ENCODE measurements at places on chromosomes 7 and 10.

- no peak for DNase-seq
These were observed 120.9 kb upstream of the KAT6B start for GRCh38 chr10:74705358-74705980.

GRCh38 chr7:44998153-44998871 lies 1.7 kb upstream of the CCM2 start:
- no peak for DNase-seq

- no peak for DNase-seq
These were observed 45.7 kb downstream of the MINDY3 start for GRCh38 chr10:15814565-15814964.

- no peak for DNase-seq
These were observed 29.1 kb downstream of the CHCHD3 start for GRCh38 chr7:133052826-133053225.

GRCh38 chr10:29435809-29436501 lies 147.1 kb downstream of the LYZL1 start:
- no peak for DNase-seq

GRCh38 chr10:128095753-128096469 lies 30.3 kb downstream of the MKI67 start:
- no peak for DNase-seq

DNA sequence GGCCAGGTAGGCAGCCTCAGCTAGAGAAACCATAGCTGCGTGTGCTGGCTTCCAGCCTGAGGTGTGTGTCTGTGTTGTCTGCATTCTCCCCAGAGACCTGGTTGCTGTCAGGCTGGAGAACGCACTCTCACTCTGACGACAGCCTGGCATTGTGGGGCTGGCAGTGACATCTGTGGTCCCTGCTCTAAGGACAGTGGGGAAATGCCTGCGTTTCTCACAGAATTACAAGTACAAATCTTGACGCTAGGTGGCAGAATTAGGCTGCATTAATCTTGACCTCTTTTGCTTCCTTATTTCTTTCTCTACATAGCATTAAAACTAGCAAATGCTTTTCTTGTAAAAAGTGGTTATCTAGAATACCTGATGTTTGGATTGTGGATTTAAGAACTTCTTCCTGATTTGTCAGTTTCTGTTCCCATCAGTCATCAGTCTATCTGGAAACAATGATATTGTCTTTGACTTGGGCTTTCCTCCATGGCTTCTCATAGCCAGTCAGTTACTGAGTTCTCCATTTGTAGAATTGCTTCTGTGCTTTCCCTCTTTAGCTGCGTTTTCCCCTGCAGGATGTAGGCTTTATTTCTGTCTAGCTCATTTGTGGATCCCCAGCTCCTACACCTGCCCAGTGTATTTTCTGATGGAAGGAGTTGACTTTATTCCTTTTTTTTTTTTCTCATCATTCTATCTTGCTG lies 86.0 kb downstream of the FANK1 start:
- peak; percentile 35 for DNase-seq

GRCh38 chr7:45514944-45515343 lies 59.2 kb upstream of the ADCY1 start:
- DNase-seq, result no peak

- peak; percentile 39 for DNase-seq
These were observed 56.9 kb downstream of the NEUROG3 start for GRCh38 chr10:69516316-69516715.

- no peak for DNase-seq
These were observed 163.2 kb downstream of the ADAM12 start for GRCh38 chr10:126224967-126225671.

DNA sequence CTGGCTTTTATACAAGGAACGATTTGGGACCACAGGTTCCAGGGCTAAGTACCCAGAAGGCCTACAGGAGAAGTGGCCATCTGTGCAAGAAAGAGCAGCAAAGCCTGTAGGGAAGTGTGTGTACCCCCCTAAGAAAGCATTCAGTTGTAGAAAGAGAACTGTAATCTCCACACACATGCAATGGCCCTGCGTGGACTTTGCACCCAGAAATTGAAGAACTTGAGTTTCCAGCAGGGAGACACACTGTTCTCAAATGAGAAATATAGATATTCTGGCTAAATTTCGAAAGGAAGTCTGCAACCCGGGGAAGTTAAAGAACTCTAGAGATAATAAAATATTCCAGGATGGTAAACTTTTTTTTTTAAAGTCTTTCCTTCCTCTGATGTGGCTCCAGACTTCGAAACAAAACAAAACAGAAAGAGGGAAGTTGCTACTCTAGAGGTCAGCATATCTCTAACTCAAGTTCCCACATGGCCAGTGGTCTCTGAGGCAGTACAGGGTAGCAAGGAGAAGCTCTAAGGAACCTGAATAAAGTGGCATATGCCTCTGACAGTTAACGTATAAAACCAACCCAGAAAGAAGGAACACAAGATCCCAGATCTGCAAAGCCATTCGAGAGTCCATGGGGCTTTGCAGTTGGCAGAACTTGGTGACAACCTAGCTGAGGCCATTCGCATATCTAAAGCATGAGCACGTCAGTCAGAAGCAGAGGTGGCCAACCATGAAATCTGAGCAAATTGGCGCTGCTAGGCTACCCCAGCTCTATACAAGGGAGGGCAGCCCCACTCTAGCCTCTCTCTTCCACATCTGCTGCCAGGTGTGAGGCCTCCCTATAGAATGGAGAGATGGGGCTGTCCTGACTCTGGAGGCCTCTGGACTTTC lies 56.6 kb downstream of the ELMO1 start:
- DNase-seq, result no peak

DNA sequence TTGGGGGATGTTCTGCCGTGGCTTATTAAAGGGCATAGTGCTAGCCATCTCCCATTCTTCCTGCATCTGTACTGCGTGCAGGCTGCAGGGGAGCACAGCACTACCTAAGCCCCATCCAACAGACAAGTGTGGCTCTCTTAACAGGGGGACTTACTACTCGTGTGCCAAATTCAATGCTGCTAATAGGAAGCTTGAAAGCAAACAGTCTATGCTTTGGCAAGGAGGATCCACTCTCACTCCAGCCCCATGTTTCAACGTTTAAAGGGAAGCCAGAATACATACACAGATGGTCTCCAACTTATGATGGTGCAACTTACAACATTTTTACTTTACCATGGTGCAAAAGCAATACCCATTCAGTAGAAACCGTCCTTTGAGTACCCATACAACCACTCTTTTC lies 228.0 kb upstream of the C7orf33 start:
- no peak for DNase-seq

GRCh38 chr7:14924398-14924797 lies 21.8 kb upstream of the DGKB start:
- no peak for DNase-seq

DNA sequence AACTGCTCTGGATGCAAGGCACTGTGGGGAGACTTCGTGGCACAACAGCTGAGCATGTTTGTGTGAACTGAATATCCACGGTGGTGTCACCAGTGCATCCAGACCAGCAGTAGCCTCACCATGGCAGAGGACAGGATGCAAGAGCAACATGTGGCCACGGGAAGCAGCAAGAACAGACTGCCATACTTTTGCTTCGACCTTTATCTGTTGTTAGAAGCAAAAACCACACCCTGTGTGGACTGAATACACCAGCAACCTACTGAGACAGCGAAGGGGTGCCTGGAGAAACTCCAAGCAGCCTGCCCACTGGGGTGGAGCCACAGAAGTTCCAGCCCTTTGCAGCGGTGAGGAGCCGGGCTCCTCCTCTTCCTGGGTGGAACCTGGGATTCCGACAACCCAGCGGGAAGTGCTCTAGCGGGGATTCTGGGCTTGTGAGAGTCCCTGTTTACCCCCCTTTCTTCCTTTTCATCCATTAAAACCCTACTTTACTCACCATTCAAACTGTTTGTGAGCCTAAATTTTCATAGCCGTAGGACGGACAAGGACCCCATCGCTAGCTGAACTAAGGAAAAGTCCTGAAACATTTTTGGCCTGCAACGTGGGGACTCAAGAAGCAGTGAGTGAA lies 584.9 kb downstream of the GRM8 start:
- no peak for DNase-seq

- no peak for DNase-seq
These were observed 66.9 kb downstream of the BAMBI start for GRCh38 chr10:28744069-28744768.

DNA sequence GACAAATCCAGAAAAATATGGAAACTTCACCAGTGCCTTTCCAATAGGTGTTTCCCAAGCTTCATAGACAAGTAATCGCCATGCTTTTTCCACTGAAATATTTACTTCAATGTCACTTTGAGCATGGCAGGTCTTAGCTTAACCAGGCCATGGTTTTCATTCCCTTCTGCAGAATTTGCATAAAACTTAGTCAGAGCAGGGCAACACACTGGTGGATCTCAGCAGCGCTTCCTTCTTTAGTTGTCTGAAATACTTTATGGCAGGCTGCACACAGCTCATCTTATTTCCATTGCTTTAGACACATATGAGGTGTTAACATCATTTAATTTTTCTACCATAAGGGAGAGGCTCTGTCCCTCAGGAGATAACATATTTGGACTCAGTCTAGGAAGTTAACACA lies 102.9 kb upstream of the AHR start:
- no peak for DNase-seq

DNA sequence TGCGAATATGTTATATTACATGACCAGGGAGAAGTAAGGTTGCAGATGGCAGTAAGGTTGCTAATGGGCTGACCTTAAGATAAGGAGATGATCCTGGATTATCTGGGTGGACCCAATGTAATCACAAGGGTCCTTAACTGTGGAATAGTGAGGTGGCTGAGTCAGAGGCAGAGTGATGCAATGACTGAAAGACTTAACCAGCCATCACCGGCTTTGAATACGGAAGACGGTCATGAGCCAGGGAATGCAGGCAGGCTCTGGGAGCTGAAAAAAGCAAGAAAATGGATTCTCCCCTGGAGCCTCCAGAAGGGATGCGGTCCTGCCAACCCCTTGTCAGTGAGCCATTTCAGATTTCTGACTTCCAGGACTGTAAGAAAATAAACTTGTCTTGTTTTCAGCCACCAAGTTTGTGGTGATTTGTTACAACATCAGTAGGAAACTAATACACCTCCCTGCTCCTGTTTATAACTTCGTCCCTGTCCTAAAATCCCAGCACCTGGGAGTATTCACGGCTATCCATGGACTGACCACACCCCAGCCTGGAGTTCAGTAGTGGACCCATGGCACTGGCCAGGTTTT lies 4.6 kb upstream of the C10orf95 start:
- no peak for DNase-seq

DNA sequence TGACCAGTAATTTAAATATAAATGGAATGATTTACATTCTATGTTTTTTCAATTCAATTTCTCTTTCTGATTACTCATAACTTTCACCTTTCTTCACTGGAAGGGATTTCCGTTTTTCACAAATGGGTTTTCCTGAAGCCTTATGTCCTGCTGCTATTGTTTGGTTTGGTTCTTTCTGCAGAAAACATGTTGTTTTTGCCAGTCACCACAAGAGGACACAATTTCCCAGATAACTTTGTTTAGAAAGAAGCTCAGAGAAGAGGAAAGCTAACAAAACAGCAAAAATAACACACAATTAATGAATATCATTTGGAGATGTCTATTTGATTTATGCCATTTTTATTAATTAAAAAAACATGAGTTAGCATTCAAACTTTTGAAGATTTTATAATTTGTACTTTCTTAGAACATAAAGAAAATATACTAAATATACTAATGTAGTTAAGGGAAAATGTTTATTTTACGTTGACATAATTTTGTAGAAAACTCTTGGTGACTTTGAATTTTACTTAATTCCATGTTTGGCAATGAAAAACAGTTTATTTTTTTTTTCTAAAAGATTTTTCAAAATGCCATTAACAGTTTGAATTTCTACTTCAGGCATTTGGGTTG lies 4.6 kb upstream of the TWIST1 start:
- DNase-seq, result no peak

- no peak for DNase-seq
These were observed 69.4 kb upstream of the PDLIM1 start for GRCh38 chr10:95360122-95360714.

GRCh38 chr7:83796760-83797159 lies 147.8 kb upstream of the SEMA3E start:
- no peak for DNase-seq

DNA sequence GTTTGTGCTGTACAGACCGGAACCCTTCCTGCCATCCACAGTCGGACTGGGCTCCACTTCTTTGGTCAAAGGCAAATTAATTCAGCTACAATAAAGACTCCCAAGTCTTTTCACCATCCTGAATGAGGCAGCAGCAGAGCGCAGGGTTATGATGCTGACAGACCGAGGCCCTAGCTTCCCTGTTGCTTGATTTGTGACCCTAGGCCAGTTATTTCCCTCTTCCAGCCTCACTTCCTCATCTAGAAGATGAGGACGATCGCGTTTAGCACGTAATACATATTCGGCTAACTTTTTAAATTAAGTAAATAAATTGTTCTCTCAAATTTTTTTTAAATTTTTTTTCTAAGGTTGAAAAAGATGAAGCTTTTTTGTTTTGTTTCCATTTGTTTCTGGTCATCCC lies 18.1 kb downstream of the ADRB1 start:
- DNase-seq, result no peak

DNA sequence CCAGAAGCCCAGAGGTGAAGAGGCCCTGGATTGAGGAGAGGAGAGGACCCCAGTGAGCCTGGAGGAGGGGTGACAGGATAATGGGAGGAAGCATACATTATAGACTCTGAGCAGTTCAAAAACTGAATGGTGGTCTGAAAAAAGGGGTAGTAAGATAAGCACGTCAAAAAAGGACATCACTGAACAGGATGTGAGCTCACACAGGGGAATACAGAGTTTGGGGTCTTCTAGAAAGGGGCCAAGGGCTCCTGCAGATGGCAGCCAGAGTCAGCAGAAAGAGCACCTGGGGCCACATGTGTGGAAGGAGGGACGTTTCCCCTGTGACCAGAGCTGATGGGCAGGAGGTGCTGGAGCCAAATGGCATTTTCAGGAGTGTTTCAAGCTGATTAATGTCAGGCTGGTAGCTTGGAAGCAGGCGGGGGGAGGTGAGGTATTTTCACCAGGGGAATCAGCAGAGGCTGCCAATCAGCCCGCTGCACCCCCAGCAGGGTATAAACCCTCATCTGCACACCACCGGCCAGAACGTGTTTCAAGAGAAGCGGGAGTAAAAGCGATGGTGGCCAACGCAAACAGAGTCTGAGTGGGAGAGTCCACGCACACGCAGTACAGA lies 85.8 kb downstream of the TNS3 start:
- no peak for DNase-seq

DNA sequence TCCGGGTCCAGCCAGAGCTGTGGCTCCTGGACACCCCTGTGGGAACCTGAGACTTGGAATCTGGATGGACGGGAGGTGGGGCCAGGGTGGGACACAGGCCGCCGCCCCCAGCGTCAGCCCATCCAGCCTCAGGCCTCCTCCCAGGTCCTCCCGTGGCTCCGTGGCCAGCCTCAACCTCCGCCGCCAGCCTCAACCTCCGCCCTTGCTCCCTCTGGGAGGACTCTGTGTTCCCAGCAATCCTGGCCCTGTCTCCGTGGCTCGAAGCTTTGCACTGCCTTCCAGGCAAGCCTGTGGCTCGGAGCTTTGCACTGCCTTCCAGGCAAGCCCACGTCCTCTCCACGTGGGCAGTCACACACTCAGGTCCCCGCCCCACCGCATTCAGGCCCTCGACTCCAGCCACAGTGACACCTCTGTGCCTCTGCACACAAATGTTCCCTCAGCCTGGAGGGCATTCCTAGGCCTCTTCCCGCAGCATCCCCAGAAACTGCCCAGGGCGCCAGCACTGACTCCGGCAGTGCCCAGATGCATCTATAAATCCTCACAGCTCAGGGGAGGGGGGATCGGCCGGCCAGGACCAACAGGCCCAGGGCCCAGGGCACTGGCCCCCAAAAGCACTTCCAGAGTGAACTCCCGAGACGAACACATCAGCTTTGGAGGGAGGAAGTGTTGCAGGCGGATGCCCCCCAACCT lies 44.7 kb upstream of the PDGFA start:
- DNase-seq, result no peak

GRCh38 chr7:114977277-114977676 lies 55.4 kb downstream of the MDFIC start:
- no peak for DNase-seq

Measured in neural crest cell (in vitro differentiated cells).